Stimulated activated CD8-positive, alpha-beta memory T cell treated with anti-CD3 and anti-CD28 coated beads, Interleukin-15, amount 100 ng/mL, for 24 hours (primary cell): ENCODE measurements at places on chromosomes 13 and 19.
A peak's percentile ranks its signal among the peaks of the same experiment; 100 is the strongest.

- no peak for DNase-seq
Observed at GRCh38 chr19:13100031-13100588, 2.5 kb downstream of the LYL1 start.

DNA sequence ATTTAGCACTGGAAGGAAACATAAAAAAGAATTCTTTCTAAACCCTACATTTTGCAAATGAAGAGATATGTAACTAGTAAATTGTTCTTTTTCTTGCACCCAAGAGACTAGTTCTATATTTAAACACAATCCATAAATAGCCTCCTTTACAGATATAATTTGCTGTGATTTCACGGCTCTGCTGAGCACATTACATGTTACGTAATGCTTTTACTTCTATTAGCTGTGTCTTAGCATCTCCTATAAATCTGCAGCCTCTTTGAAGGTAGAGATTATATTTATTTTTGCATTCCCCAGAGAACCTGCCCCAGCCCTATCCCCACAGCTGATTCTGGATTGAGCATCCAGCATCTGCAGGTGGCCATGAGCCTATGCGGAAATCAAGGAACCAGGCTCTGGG lies 32.2 kb downstream of the LACC1 start:
- DNase-seq: no peak

- no peak for DNase-seq
Observed at GRCh38 chr13:37192956-37193355, 87.5 kb upstream of the CSNK1A1L start.

GRCh38 chr19:47020992-47021496 lies 1.4 kb downstream of the NPAS1 start:
- no peak for DNase-seq

GRCh38 chr19:54432144-54432738 lies 16.8 kb upstream of the LENG8 start:
- DNase-seq: no peak

- DNase-seq: no peak
Observed at GRCh38 chr13:29059800-29060199, 239.7 kb downstream of the MTUS2 start.

DNA sequence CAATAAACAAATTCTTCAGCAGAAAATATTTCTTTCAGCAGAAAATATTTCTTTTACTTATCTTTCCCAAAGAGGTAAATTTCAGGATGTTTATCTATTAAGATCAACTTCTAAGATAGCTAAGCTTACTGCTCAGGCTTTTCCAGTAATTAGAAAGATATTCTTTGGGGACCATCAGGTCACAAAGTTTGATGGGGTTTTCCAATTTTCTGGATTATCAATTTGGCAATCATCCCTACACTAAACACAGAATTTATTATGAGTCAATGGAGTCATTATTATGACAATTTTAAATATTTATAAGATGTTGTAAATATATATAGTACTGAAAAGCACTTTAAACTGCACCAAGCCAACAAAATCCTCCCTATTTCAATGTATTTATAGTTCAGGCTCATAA lies 137.6 kb downstream of the AKAP11 start:
- no peak for DNase-seq

GRCh38 chr13:48885027-48885395 lies 90.7 kb upstream of the FNDC3A start:
- no peak for DNase-seq

DNA sequence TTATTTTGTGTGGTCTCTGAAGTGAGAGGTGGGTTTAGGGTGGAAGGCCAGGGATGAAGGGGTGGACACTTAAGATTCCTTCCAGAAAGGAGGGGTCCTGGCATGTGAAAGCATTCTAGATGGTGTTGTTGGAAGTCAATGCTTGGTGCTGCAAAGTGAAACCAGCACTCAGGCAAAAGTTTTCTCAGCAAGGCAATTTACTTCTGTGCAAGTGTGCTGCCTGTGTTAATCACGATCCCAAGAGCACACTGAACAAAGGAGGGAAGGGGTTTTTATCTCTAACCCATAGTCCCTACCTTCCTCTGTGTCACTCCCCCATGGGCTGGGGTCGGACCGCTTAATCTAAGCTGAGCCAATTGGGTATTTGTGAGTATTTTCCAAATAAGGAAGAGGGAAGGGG lies 1.3 kb downstream of the ZNF134 start:
- DNase-seq: no peak

GRCh38 chr13:101499406-101499805 lies 46.9 kb downstream of the ITGBL1 start:
- no peak for DNase-seq

- peak; percentile 79 for DNase-seq
Observed at GRCh38 chr19:44903602-44904425, 1.8 kb upstream of the APOE start.
